ENCODE measurements at places on chromosomes 3 and 15. TPM values are rescaled to one million over a fixed set of nuclear protein-coding genes. Genes with fewer than 3 reads are reported as not detected.

Gene MAN2C1
- 102 TPM for total RNA-seq

DNA sequence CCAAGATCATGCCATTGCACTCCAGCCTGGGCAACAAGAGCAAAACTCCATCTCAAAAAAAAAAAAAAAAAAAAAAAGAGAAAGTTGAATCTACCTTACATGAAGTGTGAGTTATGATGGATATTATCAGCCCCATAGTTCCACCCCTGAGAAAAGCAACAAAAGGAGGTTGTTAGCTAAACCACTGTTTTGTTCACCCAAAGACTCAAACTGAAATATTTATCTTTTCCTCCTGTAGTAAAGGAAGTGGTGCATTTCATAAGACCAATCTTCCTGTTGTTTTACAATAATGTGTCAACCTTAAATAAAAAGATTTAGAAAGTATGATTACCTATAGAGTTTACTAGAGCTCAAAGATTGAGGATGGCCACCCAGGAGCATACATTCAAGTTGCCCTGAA, 18.7 kb upstream of the TRMT10C start:
- no peaks in the 10 kb centered on the region for H3K4me1 ChIP-seq
- no peaks in the 10 kb centered on the region for H3K27me3 ChIP-seq
- no peak overlapping the region for H3K27ac ChIP-seq
- no peaks in the 10 kb centered on the region for H3K36me3 ChIP-seq

- H3K4me3 ChIP-seq: no peak overlapping the region
- H3K36me3 ChIP-seq: no peaks in the 10 kb centered on the region
- no peaks in the 10 kb centered on the region for H3K4me1 ChIP-seq
- DNase-seq: no peak
- no peak overlapping the region for H3K27ac ChIP-seq
- peaks cover 6% of the 10 kb centered on the region for H3K27me3 ChIP-seq
Measured at GRCh38 chr15:71532994-71533393, 277.4 kb upstream of the NR2E3 start.

- H3K36me3 ChIP-seq: no peaks in the 10 kb centered on the region
- H3K27me3 ChIP-seq: no peaks in the 10 kb centered on the region
- no peak overlapping the region for H3K4me3 ChIP-seq
- H3K27ac ChIP-seq: no peak overlapping the region
- H3K4me1 ChIP-seq: no peaks in the 10 kb centered on the region
Measured at GRCh38 chr15:38814891-38815290, 250.3 kb upstream of the RASGRP1 start.

Gene SI
- total RNA-seq: not detected

- H3K27me3 ChIP-seq: no peaks in the 10 kb centered on the region
- no peak overlapping the region for H3K4me3 ChIP-seq
- H3K4me1 ChIP-seq: no peaks in the 10 kb centered on the region
- H3K27ac ChIP-seq: no peak overlapping the region
Measured at GRCh38 chr15:47801522-47801921, 84.2 kb downstream of the SEMA6D start.

DNA sequence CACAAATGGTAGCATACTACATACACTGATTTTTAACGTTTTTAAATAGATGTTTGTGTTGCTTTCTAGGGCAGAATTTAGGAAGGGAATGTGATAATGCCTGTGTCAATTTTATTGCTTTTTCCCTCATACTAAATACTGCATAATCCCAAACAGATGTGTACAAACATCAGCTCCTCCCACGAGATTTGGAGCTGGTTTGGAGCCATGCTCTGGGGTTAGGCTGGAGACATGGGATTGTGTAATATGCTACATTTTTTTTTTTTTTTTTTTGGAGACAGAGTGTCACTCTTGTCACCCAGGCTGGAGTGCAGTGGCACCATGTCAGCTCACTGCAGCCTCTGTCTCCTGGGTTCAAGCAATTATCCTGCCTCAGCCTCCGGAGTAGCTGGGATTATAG, 80.1 kb downstream of the EBLN2 start:
- no peaks in the 10 kb centered on the region for H3K36me3 ChIP-seq
- DNase-seq: no peak
- H3K27ac ChIP-seq: no peak overlapping the region
- no peaks in the 10 kb centered on the region for H3K4me1 ChIP-seq
- no peaks in the 10 kb centered on the region for H3K27me3 ChIP-seq

- no peak overlapping the region for H3K4me3 ChIP-seq
- no peak overlapping the region for H3K27ac ChIP-seq
- no peaks in the 10 kb centered on the region for H3K36me3 ChIP-seq
- H3K27me3 ChIP-seq: no peaks in the 10 kb centered on the region
- H3K4me1 ChIP-seq: peaks cover 7% of the 10 kb centered on the region
Measured at GRCh38 chr15:31273258-31273941, 53.2 kb upstream of the KLF13 start.

GRCh38 chr3:194306109-194306686, 44.9 kb downstream of the CPN2 start:
- H3K4me3 ChIP-seq: no peak overlapping the region
- peaks cover 46% of the 10 kb centered on the region for H3K4me1 ChIP-seq
- H3K27ac ChIP-seq: peak overlapping the region; percentile 75
- no peaks in the 10 kb centered on the region for H3K36me3 ChIP-seq

Gene SERINC4
- 0.13 TPM for total RNA-seq

- no peaks in the 10 kb centered on the region for H3K36me3 ChIP-seq
- no peak for DNase-seq
- no peak overlapping the region for H3K27ac ChIP-seq
- H3K27me3 ChIP-seq: peaks cover 5% of the 10 kb centered on the region
- no peak overlapping the region for H3K4me3 ChIP-seq
- no peaks in the 10 kb centered on the region for H3K4me1 ChIP-seq
Measured at GRCh38 chr3:50539356-50540286, 27.9 kb downstream of the C3orf18 start.

GRCh38 chr15:90422043-90422442, 34.0 kb downstream of the IQGAP1 start:
- no peaks in the 10 kb centered on the region for H3K27me3 ChIP-seq
- peaks cover 30% of the 10 kb centered on the region for H3K4me1 ChIP-seq
- no peaks in the 10 kb centered on the region for H3K36me3 ChIP-seq

GRCh38 chr3:185532901-185533300, 19.5 kb downstream of the LIPH start:
- no peak overlapping the region for H3K27ac ChIP-seq
- H3K4me3 ChIP-seq: no peak overlapping the region
- peaks cover 12% of the 10 kb centered on the region for H3K4me1 ChIP-seq
- no peaks in the 10 kb centered on the region for H3K36me3 ChIP-seq
- H3K27me3 ChIP-seq: no peaks in the 10 kb centered on the region

Gene FANCD2OS
- not detected for total RNA-seq

- no peak overlapping the region for H3K4me3 ChIP-seq
- no peaks in the 10 kb centered on the region for H3K36me3 ChIP-seq
- H3K4me1 ChIP-seq: no peaks in the 10 kb centered on the region
- H3K27ac ChIP-seq: no peak overlapping the region
- no peak for DNase-seq
- H3K27me3 ChIP-seq: no peaks in the 10 kb centered on the region
Measured at GRCh38 chr3:120497336-120497735, 46.5 kb upstream of the FSTL1 start.

DNA sequence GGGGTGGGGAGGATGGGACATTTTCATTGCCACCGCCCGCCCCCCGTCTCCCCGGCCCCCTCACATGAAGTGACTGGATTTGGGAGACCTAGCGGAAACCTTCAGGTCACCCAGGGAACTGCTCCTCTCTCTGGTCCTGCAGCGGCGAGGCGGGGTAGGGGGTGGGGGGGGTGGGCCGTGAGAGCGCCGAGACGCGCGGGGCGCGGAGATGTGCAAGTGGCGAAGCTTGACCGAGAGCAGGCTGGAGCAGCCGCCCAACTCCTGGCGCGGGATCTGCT, 712 bp upstream of the MME start:
- H3K4me1 ChIP-seq: no peaks in the 10 kb centered on the region
- DNase-seq: no peak
- no peak overlapping the region for H3K27ac ChIP-seq
- H3K36me3 ChIP-seq: no peaks in the 10 kb centered on the region
- no peaks in the 10 kb centered on the region for H3K27me3 ChIP-seq
- H3K4me3 ChIP-seq: no peak overlapping the region

Gene RPS17
- total RNA-seq: 2,781 TPM

- H3K27ac ChIP-seq: no peak overlapping the region
- no peaks in the 10 kb centered on the region for H3K27me3 ChIP-seq
- H3K4me3 ChIP-seq: no peak overlapping the region
- no peaks in the 10 kb centered on the region for H3K36me3 ChIP-seq
Measured at GRCh38 chr3:30751610-30752299, 142.7 kb downstream of the GADL1 start.

Gene PDE8A
- total RNA-seq: 26.8 TPM

Gene CAND2
- total RNA-seq: 1.6 TPM

All from GM12878 (cell line).